Placental pericyte (primary cell): ENCODE measurements at places on chromosomes 2 and 18. TPM values are rescaled to one million over a fixed set of nuclear protein-coding genes. Genes with fewer than 3 reads are reported as not detected.

The TMEM198 gene
- total RNA-seq: 1.1 and 6.8 TPM in 2 replicates

The CNGA3 gene
- total RNA-seq: not detected in 2 replicates

The LCT gene
- not detected in 2 replicates for total RNA-seq

The PRKAG3 gene
- total RNA-seq: not detected in 2 replicates

The DYSF gene
- total RNA-seq: 0.22 and 0.43 TPM in 2 replicates

The PROKR1 gene
- total RNA-seq: not detected in 2 replicates

The DCDC2C gene
- not detected in 2 replicates for total RNA-seq

The FBLN7 gene
- total RNA-seq: 0.66 and 2.9 TPM in 2 replicates

The C1QL2 gene
- total RNA-seq: under 0.01 TPM in 1 of 2 replicates, not detected in the other

The COX7A2L gene
- 156 and 242 TPM in 2 replicates for total RNA-seq

The AFF3 gene
- 1.5 and 15.6 TPM in 2 replicates for total RNA-seq

The ESPNL gene
- total RNA-seq: 0.57 and 2.6 TPM in 2 replicates

The DOCK10 gene
- total RNA-seq: 2.8 and 49.4 TPM in 2 replicates

The SCG2 gene
- 3.0 and 5.3 TPM in 2 replicates for total RNA-seq

The RIOK3 gene
- total RNA-seq: 77.9 and 163 TPM in 2 replicates

The KIF1A gene
- not detected in 2 replicates for total RNA-seq

The CFAP221 gene
- total RNA-seq: not detected in 2 replicates
